ENCODE measurements at places on chromosomes 6 and 20.
A peak's percentile ranks its signal among the peaks of the same experiment; 100 is the strongest.

DNA sequence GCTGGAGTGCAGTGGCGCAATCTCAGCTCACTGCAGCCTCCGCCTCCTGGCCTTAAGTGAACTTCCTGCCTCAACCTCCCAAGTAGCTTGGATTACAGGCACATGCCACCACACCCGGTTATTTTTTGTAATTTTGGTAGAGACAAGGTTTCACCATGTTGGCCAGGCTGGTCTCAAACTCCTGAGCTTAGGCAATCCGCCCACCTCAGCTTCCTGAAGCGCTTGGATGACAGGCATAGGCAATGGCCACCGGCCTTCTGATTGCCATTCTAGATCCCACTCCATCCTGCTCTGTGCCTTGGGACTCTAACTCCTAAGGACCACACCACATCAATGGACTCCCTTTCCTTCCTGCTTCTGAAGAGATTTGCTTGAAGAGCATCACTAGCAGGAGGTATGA lies 60.6 kb downstream of the SEL1L2 start:
- DNase-seq = no peak

- DNase-seq = peak; percentile 56
Measured at GRCh38 chr6:138593124-138593877, 94.0 kb upstream of the NHSL1 start.

DNA sequence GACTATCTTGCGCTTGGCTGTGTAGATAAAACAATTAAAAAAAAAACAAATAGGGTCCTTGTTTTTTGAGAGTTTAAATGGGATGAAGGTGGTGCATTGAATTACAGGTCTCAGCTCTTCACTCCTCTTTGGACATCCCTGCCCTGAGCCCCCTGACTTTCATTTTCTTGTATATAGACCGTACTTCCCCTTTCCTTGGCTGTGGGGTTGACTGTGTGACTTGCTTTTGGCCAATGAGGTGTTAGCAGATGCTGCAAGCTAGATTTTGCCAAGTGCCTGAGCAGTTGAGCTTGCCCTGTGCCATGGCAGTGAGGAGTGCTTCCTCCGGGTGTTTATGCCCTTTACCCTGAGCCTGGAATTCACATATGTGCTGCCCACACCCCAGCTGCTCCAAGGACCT lies 386.1 kb upstream of the ZFP64 start:
- no peak for DNase-seq

DNA sequence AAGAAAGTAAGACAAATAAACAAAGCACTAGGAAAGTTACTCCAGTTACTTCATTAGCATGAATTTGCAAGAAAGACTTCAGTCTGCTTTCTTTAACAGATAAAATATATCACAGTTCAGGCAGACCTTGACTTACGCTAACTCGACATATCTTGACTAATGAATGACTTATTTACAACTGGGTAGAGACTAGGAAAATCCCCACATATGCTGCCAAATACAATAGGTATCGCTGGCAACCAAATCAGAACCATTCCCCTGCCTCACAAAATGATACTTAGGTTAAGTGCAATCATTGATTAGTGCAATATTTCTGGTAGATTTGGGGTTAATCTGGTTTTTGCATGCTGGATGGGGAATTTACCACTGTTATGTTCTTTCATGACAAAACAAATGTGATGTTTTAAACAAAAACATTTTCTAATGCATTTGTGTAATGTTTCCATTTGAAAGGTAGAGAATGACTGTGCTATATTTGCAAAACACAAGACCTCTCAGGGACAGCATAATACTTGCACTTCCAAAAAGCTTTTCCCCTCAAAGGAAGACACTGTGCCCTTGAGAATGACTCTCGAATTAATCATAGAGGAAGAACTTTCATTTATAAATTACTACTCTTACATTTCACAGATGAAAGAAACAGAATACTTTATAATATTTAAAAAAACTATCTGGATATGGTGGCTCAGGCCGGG lies 101.6 kb downstream of the PRKN start:
- no peak for DNase-seq

DNA sequence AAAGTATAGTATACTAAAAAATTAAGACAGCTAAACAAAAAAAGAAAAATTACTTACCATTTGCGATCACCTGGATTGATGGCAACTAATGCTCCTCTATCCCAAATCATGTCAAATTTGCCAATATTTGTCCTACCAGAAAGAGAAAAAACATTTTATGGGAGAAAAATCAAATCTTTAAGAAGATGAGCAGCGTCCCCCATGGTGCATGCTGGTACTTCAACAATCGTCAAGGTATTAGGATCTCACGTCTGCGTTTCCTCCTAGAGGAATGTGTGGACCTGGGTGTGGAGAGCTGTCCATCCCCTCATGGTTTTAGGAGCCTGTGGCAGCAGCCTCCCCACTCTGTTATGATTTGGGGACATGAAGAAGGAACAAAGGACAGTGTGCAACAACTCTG lies 16.0 kb downstream of the TPMT start:
- DNase-seq = no peak

- no peak for DNase-seq
Measured at GRCh38 chr20:50073500-50073899, 39.5 kb downstream of the UBE2V1 start.

- DNase-seq = no peak
Measured at GRCh38 chr20:47591231-47591630, 89.5 kb downstream of the NCOA3 start.

DNA sequence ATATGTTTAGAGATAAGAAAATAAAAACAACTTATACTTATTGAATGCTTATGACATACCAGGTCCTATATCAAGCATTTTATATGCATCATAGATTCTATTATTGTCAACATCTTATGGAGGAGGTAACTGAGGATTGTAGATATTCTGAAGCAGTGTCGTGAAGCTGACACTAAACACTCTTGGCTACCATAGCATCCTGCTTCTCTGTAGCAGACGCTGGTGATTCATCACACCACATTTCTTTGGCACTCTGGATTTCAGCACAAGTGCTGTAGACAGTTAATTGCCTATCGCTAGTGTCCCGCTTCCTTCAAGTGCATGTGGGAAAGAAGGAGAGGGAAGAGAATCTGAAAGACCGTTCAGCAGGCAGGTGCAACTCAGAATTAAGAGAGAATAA lies 317.1 kb downstream of the PLCB1 start:
- DNase-seq = no peak

DNA sequence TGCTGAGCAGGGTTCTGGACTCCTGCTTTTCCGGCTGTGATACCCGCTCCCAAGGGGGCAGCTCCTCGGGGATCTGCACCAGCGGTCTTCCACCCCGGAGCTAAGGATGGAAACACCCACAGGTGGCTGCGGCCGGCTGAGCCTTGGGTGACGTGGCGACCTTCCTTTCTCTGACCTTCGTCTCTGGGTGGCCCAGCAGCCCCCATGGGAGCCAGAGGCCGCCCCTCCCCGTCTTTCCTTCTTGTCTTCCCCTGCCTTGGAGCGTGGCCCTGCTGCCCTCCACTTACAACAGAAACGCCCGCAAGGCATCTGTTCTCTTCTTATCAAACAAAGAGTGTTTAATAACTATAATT lies 405.7 kb downstream of the TAF4 start:
- DNase-seq = no peak

DNA sequence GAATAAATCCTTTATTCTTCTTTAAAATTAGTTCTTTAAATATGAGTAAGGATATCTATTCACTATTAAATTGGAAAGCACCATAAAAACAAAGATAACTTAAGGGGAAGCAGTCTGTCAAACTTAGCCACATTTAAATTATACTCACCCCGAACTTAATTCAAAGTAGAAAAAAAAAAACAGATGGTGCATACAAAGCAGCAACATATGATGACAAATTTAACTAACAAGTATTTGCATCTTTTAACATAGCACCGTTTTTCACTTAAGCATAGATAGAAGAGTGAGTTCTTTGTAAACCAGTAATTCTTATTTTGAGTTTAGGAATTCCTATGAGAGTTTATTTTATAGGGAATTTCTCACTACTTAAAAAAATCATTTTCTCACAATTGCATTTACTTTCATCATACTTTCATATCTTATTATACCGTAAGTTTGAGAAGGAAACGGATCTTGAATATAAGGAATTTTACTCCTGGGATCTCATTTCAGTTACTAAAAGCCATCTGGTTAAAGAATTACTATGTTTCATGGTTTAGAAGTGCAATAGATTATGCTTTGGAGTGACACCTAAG lies 828.2 kb upstream of the MAP3K7 start:
- no peak for DNase-seq

DNA sequence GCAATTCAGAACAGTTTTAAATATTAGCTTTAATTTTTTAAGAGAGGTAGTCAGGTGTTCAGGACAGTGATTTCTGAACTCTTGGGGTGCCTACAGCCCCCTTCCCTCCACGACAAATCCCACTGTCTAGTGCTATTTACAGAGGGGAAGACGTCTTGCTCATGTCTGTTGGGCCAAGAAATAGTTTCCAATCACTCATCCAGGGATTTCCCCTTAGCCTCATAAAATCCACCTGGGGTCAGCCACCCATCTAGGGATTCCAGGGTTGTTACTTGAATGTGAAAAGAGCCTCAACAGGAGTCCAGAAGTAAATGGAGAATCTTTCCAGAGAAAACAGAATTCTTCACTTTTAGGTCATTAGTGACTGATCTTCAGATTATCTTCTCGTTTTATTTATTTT lies 37.0 kb downstream of the BICRAL start:
- DNase-seq = no peak

- DNase-seq = peak; percentile 12
Measured at GRCh38 chr20:38290829-38291814, 12.8 kb upstream of the BPI start.

DNA sequence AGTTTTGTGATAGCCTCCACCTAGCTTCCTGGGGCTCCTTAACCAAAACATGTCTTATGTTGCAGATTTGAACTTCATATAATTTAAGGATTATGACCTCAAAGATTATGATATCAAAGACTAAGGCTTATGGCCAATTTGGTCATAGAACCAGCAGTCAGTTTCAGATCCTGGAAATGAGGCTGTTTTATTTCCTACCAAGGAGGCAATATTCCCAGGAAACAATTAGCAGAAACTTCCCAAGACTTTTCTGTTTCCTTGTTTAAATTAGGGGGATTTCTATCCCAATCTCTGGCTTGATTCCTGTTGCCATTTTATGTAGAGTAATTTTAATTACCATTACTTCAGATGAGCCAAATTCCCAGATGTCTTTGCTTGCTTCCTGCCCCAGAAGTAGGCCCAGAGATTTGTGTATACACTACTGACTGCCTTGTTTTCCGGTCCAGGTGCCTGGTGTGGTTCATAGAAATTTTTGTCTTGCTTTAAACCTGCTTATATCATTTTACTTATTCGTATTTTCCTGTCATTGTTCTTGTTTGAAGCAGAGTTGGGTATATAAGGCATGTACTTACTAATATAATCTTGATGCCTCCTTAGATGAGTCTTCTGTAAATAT lies 119.2 kb upstream of the TMEM170B start:
- DNase-seq = no peak

GRCh38 chr6:161963634-161964234 lies 689.9 kb upstream of the AGPAT4 start:
- no peak for DNase-seq

GRCh38 chr6:5996714-5997419 lies 9.9 kb downstream of the NRN1 start:
- peak; percentile 12 for DNase-seq

All from SHP77 treated with DMSO at 0.1 percent for 48 hours (cell line).